Renal pelvis (tissue), 12 donors: ENCODE measurements at places on chromosomes 12 and 14. TPM values are rescaled to one million over a fixed set of nuclear protein-coding genes. Genes with fewer than 3 reads are reported as not detected.

The TTC9 gene
- 4.1 TPM for polyA plus RNA-seq

The FCF1 gene
- 53.5 TPM for polyA plus RNA-seq

The RNASE4 gene
- 4.4 TPM for polyA plus RNA-seq

The WNT1 gene
- not detected for polyA plus RNA-seq

The GARIN6 gene
- 0.09 TPM for polyA plus RNA-seq

The OVCH1 gene
- 0.49 TPM for polyA plus RNA-seq

The TAS2R13 gene
- polyA plus RNA-seq: 0.13 TPM

The CD163L1 gene
- polyA plus RNA-seq: 2.3 TPM

The TRAFD1 gene
- polyA plus RNA-seq: 44.4 TPM

The SETD1B gene
- polyA plus RNA-seq: 20.5 TPM

The SIVA1 gene
- 90.8 TPM for polyA plus RNA-seq

The GIT2 gene
- 30.8 TPM for polyA plus RNA-seq

The CALCOCO1 gene
- 139 TPM for polyA plus RNA-seq

The USP44 gene
- 1.4 TPM for polyA plus RNA-seq

The PTHLH gene
- 1.4 TPM for polyA plus RNA-seq

The DHRS2 gene
- polyA plus RNA-seq: 62.0 TPM

The PZP gene
- polyA plus RNA-seq: 0.56 TPM

The VASH1 gene
- 44.5 TPM for polyA plus RNA-seq

The PMCH gene
- polyA plus RNA-seq: 1.0 TPM

The RERG gene
- 31.1 TPM for polyA plus RNA-seq

The KLHDC1 gene
- polyA plus RNA-seq: 6.2 TPM

The COX8C gene
- polyA plus RNA-seq: 0.78 TPM
